ENCODE measurements at places on chromosomes 2 and 18.

DNA sequence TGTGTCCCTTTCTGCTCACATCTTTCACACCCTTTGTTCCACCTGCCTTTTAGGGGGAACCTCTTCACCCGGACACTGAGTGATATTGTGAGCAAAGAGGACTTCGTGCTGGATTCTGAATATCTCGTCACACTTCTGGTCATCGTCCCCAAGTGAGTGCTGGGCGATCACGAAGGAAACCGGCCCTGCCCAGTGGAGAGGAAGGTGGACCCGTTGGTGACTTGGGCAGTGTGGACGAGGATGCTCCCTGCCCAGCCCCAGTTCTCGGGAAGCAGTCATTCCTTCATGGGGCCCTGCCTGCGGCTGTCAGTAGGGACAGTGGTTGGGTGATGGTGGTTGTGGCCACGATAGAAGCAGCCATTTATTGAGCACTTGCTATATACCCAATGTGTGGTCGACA lies 40.8 kb downstream of the PDIA6 start:
- DNase-seq, result no peak

DNA sequence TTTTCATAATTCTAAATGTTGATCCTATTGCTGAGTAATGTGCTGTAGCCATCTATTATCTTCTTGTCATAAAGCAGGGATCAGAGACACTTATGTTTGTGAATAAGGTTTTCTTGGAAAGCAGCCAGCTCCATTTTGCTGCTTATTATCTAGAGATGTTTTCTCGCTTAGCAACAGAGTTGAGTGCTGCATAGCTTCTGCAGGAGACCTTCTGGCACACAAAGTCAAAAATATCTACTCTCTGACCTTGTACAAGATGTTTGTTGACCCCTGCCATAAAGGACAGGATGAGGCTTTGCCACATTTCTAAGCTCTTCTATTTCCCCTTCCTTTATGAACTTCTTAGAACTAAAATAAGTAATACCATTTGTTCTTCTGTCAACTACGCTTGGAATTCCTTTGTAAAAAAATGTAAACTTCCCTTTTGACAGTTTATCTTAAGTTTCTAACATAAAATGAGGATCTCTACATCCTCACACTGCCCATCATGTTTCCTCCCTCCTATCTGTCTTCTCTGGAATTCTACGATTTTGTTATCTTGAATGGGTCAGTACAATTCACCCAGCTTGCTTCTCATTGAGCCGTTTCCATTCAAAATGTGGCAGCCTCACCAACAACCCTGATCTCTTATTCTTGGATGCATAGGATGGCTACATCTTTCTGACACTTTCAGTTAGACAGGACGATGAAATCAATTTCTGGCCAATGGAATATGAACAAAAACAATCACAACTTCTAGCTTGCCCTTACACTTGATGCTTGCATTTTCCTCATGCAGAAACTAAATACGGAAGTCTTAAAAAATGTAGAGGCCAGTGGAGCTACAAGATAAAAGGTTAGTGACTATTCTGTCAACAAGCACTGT lies 1377.0 kb downstream of the SUCLG1 start:
- peak; percentile 75 for DNase-seq

GRCh38 chr2:69253112-69253511 lies 133.9 kb downstream of the GFPT1 start:
- DNase-seq, result peak; percentile 47

- no peak for DNase-seq
Measured at GRCh38 chr18:805755-806110, 6.3 kb downstream of the YES1 start.

DNA sequence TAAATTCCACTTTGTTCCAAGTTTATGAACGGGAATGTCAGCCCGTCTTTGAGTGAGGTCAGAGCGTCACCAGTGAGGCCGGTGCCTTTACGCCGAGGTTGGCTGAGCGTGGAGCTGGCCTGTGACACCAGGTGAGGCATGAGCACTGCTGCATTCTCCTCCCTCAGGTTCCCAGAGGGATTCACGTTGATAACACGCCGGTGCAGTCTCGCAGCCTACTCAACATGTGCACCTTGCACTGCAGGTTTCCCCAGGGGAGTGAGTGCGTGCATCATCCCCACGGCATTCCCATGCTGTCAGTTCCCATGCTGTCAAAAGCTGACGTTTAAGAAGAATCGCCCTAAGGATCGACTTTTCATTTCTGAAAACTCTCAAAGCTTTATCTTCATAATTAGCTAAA lies 213.3 kb downstream of the LDLRAD4 start:
- DNase-seq, result no peak

- DNase-seq, result peak; percentile 48
Measured at GRCh38 chr2:17878281-17879136, at the start of gene KCNS3. TSS of gene KCNS3 (plus strand) at chr2:17878667. CDS start at chr2:17931009, 52,342 bp downstream.

DNA sequence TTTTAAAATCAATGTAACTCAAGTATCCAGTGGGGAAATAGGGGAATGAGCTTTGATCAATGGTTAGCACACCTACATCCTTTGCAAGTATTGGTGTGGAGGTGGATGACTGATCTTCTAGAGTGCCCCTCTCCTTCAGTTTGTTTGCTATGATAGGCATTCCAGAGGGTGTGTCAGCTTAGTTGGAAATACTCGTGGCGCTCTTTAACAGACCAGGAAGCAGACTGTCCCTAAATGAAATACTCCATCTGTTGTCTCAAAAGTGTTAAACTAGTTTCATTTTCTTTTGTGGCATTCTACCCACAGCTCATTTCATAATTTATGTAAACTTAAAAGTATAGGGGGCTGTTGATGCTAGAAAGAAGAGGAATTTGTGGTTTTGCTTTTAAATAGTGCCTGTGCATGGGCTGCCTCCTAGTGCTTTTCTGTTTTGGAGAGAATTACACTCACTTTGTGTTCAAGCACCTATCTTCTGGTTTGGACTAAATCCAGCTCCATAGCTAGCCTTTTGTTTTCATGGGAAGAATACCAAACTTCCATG lies 66.2 kb downstream of the STAT1 start:
- DNase-seq, result peak; percentile 77

DNA sequence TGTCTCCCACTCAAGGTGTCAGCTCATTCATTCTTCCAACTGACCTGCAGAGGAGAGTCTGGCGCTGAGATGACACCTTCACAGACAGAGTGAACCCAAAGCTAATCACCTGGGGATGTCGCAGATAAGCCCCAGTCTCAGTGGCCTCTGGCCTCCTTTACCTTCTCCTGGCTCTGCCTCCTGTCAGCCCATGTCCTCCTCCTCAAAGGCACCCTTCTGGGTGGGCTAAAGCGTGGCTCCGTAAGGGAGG lies 194.1 kb downstream of the MIB1 start:
- DNase-seq, result no peak

DNA sequence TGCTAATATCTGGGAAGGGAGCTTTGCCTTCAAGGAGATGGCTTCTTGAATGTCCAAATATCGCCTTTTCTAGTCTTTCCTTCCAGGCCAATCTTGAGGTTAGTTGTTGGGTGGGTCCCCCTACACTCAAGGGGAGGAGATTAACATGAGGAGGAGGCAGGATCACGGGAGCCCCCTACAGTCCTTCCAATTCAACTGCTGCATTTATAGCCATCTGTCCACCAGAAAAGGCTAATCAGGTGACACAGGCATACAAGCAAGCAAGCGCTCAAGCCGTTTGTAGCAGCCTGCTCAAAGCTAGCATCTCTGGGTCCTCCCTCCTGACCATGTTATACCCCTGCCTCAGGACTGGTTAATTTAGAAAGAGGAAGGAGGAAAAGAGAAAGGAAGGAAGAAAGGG lies 87.6 kb downstream of the MRPS9 start:
- DNase-seq, result no peak

GRCh38 chr2:27078267-27079194 lies at the start of gene EMILIN1:
TSS of gene EMILIN1 (plus strand) at chr2:27078615. CDS start at chr2:27079066, 451 bp downstream.
- peak; percentile 97 for DNase-seq

- no peak for DNase-seq
Measured at GRCh38 chr18:63144748-63145147, 174.8 kb downstream of the BCL2 start.

- no peak for DNase-seq
Measured at GRCh38 chr2:241680044-241680443, 6.6 kb downstream of the DTYMK start.

DNA sequence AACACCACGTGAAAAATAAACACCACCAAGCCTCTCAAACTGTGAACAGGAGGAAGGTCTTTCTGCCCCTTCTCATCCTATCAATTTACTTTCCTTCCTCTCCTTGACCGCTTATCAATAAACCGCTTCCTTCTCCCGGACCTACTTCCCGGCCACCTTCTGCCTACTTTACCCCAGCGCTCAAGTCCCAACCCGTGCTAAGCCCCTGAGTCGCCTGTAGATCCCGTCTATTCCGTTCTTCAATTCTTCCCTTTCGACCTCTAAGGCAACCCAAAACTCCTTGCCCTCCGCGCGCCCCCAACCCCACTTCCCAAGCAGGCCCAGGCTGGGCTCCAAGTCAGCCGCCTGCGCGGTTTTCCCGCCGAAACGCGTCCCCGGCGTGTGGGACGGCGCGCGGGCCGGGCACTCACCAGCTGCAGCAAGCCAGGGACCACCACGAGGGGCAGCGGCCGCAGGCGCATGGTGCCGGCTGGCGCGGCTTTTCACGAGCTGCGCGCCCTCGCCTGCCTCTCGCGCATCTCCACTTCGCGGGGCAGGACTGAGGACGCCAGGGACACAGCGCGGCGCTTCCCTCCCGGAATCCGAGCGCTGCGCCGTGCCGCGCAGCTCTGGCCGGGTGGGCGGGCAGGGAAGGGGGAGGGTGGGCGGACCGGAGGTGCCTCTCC lies at the start of gene NXPH2:
NXPH2 (minus strand) TSS at position 610 of the 665 bp plus-strand sequence; CDS start at position 461, 149 bp downstream.
- no peak for DNase-seq

- no peak for DNase-seq
Measured at GRCh38 chr18:47926101-47926850, 4.2 kb downstream of the SMAD2 start.

DNA sequence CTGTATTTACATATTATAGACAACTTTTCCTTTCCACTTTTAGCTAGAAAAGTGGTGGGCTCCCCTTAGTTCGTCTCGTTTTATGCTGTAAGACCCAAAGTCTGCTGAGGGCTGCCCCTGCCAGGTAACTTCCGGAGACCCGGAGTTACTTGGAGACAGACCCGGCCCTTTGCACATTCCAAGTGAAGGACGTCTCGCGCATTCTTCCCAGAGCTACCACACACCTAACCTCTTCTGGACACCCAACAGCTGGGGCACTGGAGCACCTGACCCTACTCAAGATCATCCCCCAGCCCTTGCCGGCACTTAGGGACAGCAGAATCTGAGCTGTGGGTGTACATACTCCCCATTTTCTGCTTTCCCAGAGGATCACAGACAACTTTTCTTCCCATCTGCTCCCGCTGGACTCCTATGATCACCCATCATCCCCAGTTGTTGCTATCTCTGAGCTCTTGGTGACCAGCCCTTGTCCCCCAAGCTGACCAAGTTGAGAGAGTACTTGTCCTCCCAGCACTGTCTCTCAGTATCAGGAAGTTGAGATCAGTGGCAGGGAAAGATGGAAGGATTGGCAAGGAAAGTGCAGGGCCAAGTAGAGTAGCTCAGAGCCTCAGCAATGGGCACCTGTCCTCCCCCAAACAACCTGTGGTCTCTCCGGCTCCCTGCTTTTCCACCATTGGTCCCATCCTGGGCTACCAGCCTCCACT lies 8.4 kb upstream of the SATB2 start:
- no peak for DNase-seq

- DNase-seq, result no peak
Measured at GRCh38 chr2:71453404-71454220, at the start of gene DYSF. TSS of gene DYSF (plus strand) at chr2:71453561.

GRCh38 chr2:104025295-104025694 lies 828.6 kb upstream of the POU3F3 start:
- peak; percentile 5 for DNase-seq

DNA sequence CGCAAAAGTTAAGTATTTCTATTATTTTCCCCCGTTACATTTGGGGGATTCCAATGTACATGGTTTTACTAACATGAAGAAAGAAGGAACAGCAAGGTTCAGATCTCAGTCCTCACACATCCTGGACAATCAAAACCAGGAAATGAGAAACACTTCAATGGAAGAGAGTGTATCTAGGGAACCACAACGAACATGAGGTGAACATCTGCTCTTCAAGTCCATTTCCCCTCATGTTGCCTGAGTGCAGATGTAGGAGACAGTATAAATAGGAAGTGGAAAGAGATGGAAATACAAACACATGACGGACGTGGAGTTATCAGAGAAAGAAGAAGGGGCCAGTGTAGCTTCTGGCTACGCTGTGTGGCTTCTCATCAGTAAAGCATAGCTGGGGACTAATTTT lies 52.6 kb downstream of the CHN1 start:
- DNase-seq, result peak; percentile 78

- DNase-seq, result no peak
Measured at GRCh38 chr2:237889811-237890210, 30.4 kb downstream of the RAMP1 start.

GRCh38 chr2:175309799-175310198 lies 128.3 kb upstream of the ATP5MC3 start:
- peak; percentile 7 for DNase-seq

- DNase-seq, result peak; percentile 12
Measured at GRCh38 chr2:155377266-155377680, 678.8 kb downstream of the KCNJ3 start.

- DNase-seq, result peak; percentile 42
Measured at GRCh38 chr18:9366126-9366714, 31.6 kb downstream of the TWSG1 start.

GRCh38 chr2:109177635-109178034 lies 48.6 kb downstream of the SH3RF3 start:
- no peak for DNase-seq

- peak; percentile 33 for DNase-seq
Measured at GRCh38 chr2:177282181-177282641, 17.7 kb upstream of the NFE2L2 start.

- peak; percentile 49 for DNase-seq
Measured at GRCh38 chr2:101883860-101884259, 107.9 kb upstream of the IL1R2 start.

GRCh38 chr2:72994991-72995380 lies 76.5 kb downstream of the SFXN5 start:
- DNase-seq, result no peak

GRCh38 chr2:7896940-7897487 lies 784.8 kb upstream of the ID2 start:
- DNase-seq, result no peak

DNA sequence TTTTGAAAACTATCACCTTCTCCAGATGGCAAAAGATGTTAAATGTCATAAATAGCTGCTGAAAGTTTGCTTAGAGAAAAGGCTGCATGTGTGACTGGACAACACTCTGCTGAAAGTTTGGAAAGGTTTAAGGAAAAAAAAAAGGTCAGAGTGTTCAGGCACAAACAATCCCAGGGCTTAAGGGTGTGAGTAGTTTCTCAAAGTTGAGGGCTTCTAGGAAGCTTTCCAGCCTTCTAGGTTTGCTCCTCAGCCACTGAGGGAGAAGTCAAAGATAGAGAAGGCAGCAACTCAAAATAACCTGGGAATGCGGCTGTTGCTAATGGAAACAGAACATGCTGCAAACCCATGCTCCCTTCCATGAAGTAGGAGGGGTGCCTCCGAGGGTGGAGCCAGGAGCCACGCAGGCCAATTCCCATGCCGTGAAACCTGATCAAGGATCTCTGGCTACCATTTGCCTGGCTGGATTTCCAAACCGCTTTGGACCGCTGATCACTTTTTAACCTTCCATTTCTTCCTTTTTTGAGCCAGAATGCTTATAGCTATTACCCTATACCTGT lies 88.0 kb downstream of the TEX51 start:
- DNase-seq, result no peak
